EL (cell line): ENCODE measurements at places on chromosomes 3 and 15.
A peak's percentile ranks its signal among the peaks of the same experiment; 100 is the strongest.

- DNase-seq, result peak; percentile 12
Measured at GRCh38 chr3:62876064-62876463, 848 bp upstream of the CADPS start.

DNA sequence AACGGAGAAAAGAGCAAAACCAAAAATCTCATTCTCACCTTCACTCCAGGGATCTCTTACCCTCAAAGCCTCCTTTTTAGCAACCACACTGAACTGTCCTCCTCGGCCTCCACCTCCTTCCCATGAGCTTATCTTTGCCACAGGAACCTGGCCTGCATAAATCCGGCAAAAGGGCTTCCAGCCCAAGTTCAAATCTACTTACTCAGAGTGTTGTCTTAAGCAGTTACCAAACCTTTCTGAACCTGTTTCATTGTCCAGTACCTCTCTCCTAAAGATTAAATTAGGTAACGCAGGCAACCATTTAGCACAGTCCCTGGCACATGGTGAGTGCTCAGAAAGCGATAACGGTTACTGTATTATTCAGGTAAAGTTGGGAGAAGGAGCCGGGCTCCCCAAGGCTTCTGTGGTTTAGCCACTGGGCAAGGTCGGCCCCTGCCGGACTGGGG, 777 bp downstream of the CIB1 start:
- peak; percentile 18 for DNase-seq

DNA sequence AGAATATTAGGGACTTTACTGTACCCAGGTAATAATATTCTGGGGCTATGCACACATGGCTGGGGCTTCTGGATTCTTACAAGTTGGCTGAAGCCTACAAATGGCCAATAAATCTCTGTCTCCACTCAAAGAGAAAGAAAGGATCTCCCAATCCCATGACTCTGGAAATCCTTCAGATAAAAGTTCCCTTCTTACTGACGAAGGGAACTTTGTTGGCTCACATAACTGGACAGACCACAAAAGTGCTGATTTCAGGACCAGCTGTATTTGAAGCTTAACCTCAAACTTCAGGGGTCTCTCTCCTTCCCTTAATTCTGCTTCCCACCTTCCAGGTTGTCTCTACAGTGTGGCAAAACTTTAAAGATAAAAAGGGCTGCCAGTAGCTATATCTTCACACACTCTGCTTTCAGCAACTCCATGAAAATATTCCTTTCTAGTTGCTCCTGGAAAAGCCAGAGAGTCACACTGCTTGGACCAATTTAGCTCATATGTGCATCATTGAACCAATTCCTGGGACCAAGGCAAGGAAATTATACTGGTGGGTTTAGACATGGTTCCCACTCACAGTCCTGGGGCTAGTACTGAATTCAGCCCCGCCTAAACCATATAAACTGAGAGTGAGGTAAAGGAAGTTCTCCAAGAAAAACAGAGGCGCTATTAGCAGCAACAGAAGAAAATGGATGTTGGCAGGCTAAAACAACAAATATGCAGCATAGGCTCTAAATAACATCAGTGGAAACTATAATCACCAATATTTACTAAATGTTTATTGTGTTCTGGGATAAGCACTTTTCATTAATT, 290.0 kb upstream of the GADL1 start:
- DNase-seq, result no peak

DNA sequence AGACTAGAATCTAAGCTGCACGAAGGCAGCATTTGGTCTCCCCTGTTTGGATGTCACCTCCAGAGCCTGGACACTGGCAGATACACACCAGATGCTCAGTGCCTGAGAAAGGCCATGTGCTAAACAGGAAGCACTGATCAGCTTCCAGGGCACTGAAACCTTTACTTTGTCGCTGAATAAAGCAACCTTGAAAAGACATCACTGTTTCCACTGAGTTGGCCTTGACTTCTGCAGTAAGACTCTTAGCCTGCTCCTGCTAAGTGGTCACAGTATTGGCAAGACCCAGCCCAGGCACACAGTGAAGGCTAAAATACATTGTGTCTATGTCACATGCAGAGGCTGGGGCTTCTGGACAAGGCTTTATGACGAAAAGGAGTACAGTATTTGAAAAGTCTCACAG, 104.3 kb upstream of the ICE2 start:
- no peak for DNase-seq

- no peak for DNase-seq
Measured at GRCh38 chr3:186258968-186259367, 103.1 kb downstream of the DGKG start.

DNA sequence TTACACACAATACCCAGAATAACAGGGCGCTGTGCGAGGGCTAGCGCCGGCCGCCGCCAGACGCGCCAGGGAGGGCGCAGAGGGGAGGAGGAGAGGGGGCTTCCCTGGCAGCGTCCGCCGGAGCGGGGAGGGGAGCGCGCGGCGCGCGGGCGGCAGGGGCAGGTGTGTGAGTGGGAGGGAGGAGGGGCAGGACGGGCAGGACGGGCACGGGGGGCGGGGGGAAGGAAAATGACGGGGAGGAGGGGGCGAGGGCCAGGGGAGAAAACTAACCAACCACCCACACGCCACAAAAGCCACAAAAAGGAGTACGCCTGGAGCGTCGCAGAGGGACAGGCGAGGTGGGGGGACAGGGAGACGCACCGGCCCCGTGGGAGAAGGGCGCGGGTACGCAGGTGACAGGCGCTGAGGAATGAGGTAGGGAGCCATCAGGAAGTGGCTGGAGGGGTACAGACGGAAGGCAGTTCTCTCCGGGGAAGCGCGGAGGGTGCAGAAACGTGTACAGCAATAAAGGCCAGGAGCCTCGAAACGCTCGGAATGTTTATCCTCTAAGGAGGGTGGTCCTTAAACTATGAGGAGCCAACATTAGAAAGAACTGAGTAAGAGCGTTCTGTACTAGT, 610 bp upstream of the SATB1 start:
- DNase-seq, result no peak

GRCh38 chr3:145197051-145197820, 963.7 kb downstream of the PLOD2 start:
- DNase-seq, result no peak

DNA sequence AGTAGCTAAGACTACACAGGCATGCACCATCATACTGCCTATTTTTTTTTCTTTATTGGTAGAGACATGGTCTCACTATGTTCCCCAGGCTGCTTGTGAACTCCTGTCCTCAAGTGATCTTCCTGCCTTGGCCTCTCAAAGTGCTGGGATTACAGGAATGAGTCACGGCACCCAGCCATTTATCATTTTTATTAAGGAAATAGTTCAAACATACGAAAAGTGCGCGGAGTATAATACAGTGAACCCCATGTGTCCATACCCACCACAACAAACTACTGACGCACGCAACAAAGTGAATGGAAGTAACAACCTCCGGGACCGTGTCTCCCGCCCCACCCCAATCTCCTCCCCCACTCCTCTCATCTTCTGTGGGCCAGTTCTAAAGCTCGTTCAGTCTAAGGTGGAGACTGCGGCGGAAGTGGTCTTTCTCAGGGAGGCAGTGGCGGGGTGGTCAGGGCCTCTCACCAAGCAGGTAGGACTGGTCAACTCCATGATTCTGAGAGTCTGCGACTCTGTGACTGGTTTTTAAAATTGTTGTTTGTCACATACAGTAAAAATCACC, 42.1 kb downstream of the DNAJB8 start:
- peak; percentile 55 for DNase-seq

- no peak for DNase-seq
Measured at GRCh38 chr3:190086191-190086590, 34.5 kb downstream of the P3H2 start.

DNA sequence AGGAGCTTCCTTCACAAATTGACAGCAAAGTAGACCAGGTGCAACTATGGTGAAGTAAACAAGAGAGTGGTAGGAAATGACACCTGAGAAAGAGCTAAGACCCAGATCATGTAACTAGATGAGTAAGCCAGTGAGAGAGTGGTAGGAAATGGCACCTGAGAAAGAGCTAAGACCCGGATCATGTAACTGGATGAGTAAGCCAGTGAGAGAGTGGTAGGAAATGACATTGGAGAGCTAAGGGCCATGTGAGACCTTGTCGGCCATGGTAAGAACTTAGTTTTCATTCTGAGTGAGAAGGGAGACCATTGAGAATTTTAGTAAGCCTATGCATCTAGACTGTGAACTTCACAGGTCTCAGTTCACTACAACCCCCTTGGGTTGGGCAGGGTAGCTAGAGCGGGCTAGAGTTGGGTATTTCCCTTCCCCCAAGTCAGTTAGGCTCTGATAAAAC, 5.4 kb upstream of the SENP7 start:
- peak; percentile 11 for DNase-seq

DNA sequence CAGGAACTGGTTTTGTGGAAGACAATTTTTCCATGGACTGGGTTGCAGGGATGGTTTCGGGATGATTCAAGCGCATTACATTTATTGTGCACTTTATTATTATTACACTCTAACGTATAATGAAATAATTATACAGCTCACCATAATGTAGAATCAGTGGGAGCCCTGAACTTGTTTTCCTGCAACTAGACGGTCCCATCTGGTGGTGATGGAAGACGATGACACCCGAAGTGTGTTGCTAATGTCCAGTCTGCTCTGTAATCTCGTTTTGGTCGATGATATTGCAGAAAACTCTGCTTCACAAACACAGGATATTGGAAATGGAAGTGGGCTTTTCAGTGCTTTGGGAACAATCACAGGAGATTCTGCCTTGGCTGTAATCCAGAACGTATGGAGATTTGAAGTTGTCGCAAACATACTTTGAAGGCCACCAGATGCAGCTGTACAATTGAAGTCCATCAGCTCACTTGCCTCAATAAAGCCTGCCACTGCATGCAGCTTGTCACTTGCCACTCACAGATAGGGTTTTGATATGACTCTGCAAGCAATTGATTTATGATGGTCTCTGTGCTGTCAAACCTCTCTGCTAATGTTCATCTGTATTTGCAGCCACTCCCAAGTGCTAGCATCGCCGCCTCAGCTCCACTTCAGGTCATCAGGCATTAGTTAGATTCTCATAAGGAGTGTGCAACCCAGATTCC, 141.7 kb downstream of the TJP1 start:
- DNase-seq, result no peak

GRCh38 chr3:54791501-54792156, 136.2 kb downstream of the LRTM1 start:
- DNase-seq, result no peak

DNA sequence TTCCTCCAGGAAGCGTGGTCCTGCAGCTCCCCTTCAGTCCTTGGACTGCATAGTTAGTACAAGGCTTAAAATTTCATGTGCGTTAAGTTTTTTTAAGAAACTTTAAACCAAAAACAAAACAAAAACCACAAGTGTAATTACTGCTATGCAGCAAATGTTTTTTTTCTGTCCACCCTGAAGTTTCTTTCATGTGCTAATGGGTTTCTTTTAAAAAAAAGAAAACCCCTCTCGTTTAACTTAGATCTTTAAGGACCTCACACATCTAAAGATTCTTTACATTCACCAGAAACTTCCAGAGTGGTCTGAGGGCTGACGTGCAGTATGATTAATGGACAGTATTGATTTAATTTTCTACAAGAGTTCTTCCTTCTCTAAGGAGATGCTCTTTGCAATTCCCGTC, 72.0 kb upstream of the PYGO1 start:
- DNase-seq, result no peak

DNA sequence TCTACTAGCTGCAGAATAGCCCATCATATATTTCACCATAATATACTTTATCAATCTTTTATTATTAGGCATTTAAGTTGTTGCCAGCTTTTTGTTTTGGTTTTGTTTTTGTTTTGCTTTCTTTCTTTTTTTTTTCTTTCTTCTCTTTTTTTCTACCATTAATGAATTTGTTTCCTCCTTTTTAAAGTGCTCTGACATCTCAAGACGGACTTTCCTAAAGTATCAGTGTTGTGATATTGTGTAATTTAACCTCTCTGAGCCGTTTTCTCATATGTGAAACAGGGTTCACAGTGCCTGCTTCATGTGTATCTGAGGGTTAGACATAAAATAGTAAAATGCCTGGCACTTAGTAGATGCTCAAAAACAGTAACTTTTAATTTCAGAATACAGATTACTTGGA, 109.5 kb upstream of the IL12A start:
- DNase-seq, result no peak

DNA sequence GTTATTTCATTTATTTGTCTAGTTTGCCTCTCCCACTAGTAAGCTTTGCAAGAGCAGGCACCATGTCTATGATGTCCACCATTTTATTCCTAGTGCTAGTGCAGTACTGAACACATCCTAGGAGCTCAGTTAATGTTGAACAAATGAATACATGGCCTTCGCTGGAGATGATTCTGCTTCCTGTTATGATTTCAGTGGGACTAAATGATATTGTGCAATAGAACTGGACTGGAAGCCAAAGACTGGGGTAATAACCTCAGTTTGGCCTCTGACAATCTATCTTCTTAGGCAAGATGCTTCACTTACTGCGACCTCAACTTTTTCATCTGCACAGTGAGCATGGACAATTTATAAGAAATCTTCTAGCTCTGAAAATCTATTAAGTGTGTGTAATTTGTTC, 191.3 kb downstream of the ADAMTSL3 start:
- DNase-seq, result peak; percentile 19

GRCh38 chr3:157247391-157247790, 87.4 kb upstream of the CCNL1 start:
- DNase-seq, result no peak

DNA sequence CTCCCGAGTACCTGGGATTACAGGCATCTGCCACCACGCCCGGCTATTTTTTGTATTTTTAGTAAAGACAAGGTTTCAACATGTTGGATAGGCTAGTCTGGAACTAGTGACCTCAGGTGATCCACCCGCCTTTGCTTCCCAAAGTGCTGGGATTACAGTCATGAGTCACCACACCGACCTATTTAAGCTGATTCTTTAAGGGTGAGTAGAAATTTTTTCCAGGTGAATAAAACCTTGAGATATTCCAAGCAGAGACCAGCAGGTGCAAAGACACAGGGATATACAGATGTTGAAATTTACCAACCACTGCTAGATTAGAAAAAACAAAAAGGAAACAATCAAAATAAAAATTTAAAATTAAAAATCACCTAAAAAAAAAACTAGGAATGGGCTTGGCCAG, 74.4 kb upstream of the CHRNB4 start:
- no peak for DNase-seq

GRCh38 chr3:52873433-52874159, 23.8 kb downstream of the STIMATE start:
- no peak for DNase-seq

GRCh38 chr3:141828890-141829289, 47.6 kb upstream of the ATP1B3 start:
- DNase-seq, result peak; percentile 23

DNA sequence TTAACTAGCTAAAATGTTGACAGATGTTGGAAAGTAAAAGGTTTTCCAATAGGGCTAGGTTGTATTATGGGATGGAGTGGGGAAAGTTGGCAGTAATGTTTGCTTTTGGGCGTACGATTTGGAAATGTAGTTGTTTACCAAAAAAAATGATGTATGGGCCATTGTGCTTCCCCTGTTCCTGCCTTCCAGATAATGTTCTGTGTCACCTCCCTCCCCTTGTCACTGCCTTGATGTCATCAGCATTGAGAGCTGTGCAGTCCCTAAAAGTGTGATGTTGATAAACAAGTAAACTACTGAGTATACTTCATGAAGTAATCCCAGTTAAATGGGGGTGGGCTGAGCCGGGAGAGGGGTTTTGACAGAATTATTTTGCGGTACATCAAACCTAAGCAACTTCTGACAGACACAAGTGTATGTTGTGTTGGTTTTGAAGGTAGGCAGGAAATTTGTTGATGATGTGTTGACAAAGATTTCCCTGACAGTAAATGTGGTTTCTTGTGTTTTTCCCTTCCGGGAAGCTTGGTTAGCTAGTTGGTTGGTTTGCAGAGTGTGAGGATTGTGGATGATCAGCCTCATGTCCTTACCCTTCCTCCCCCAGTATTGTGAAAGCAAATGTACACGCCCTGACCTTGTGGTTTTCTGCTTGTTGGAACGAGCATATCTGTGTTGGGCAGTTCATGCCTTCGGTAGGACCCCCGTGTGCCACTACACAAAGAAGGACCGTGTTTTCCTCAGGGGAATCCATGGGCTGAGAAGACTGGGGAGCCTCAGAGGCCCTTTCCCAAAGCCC, 87.3 kb downstream of the PGPEP1L start:
- DNase-seq, result no peak
